COR-L47 (cell line): ENCODE measurements at places on chromosomes 13 and 19.

DNA sequence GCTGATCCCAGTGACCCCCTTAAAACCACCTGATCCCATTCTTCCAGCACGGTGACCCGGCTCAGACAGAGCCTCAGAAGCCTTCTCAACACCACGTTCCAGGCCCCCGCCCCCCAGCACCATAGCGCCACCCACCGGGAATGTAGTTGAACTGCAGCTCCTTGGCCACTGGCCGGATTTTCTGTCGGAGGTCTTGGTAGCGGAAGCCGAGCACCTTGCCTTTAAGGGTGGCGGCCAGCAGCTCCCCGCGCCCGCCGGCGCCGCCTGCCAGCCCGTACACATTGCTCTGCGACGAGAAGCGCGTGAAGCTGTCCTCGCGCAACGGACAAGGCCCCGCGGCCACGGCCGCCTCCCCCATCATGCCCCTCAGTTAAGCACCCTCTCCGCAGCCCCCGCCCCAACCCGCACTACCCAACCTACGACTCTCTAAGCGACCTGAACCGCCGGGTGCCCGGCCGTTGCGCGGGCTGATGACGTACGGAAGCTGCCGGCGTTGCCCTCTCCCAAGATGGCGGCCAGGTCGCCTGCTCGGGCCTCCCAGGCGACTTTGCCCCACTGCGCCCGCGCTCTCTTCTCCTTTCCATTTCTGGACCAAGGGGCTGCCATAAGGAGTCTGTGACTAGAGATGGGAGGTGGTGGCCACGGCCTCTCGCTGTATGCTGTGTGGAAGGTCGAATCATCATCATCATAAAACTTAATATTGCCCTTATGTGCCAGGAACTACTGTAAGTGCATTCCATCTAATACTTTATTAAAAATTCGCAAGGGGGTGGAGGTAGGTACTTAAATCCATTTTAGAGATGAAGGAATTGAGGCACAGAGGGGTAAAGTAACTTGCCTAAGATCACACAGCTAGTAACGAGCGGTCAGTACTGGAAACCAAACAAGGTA, at the start of gene KPTN:
KPTN (minus strand) TSS at position 420 of the 891 bp plus-strand sequence; CDS start at position 361, 59 bp downstream.
- peak; percentile 88 for DNase-seq

DNA sequence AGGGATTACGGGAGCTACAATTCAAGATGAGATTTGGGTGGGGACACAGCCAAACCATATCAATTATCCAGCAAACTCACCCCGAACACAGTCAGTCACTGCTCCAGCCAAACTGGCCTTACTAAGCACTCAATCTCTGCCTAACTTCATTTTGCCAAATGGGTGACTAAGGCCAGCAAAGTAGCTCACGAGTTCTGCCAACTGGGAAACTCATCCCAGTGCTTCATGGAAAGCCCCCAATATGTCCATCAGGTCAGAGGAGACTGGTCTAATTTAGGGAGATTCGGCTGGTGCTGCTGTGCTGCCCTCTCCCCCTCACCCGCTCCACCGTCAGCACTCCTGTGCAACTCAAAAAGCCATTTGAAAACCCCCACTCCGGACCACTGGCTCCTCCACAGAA, 324.0 kb downstream of the FOXO1 start:
- no peak for DNase-seq

- no peak for DNase-seq
Observed at GRCh38 chr19:2056837-2057192, 5.8 kb upstream of the MKNK2 start.

- no peak for DNase-seq
Observed at GRCh38 chr13:42547612-42548011, 26.3 kb upstream of the TNFSF11 start.

- no peak for DNase-seq
Observed at GRCh38 chr19:32091241-32091640, 254.2 kb upstream of the ZNF507 start.

DNA sequence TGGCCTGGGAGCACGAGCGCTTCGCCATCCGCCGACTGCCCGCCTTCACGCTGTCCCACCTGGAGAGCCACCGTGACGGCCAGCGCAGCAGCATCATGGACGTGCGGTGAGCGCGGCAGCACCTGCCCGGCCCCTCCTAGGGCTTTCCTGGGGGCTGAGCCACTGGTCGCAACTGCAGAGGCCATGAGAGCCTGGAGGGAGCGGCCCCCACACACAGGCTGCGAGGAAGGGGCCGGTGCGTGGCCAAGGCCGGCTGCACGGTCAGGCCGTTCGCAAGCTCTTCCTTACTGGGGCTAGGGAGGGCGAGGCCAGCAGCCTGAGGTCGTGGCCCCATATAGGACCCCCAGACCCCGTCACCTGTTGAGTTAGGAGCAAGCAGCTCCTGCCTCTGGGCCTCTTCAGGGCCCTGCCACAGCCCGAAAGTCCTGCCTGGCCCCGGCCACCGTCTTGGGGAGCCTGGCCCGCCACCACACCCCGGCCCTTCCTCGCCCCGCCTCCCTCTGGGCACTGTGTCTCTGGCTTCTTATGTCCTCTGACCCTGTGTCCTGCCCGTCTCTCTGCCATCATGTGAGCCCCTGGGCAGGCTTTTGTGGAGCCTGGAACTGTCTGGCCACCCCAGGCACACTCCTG, 19.0 kb downstream of the NCLN start:
- DNase-seq: no peak

DNA sequence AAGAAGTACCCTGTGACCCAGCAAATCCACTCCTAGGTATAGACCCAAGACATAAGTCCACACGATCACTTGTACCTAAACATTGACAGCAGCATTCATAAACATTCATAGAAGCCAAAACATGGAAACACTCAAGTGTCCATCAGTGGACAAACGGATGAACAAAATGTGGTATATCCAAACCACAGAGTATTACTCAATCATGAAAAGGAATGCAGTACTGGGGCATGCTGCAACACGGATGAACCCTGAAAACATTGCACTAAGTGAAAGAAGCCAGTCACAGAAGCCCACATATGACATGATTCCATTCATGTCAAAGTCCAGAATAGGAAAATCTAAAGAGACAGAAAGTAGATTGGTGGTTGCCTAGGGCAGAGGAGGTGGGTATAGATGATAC, 22.8 kb upstream of the CCNE1 start:
- no peak for DNase-seq

DNA sequence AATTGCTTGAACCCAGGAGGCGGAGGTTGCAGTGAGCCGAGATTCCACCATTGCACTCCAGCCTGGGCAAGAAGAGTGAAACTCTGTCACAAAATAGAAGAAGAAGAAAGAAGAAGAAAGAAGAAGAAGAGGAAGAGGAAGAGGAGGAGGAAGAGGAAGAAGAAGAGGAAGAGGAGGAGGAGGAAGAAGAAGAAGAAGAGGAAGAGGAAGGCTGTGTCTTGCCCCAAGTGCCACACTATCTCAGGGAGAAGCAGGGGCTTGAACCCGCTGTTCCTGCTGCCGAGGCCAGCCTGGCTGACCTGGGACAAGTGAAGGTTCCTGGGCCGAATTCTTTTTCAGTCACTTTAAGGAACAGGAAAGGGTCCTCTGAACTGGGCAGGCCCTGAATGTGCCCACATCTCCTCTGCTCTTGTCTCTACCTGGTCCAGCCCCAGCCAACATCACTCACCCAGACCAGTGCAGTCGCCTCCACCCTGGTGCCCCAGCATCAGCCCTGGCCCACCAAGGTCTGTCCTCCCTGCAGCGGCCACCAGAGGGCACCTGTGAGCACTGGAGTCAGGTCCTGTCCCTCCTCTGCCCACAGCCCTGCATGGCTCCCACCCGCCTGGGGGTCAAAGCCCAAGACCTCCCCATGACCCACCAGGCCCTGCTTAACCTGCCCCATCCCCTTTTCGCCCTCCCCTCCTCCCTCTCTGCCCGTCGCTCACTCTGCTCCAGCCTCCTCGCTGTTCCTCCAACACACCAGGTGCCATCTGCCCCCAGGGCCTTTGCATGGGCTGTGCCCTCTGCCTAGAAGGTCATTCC, 20.0 kb downstream of the TICAM1 start:
- peak; percentile 12 for DNase-seq

DNA sequence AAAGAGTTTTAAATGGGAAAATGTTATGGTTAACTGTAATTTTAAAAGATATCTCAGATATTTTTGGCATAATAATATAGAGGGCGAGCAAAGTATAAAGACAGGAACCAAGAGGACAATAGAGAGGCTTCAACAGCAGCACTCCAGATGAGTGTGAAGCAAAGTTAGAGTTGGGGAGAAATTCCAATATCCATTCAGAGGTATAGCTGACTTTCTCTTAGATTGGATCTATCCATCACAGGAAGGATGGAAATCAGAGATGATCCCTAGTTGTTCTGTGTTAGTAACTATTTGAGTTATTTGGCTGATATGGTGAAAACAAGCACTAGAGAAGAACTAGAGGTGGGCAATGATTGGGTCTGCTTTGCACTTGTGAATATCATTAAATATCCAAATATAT, 786.0 kb upstream of the KLHL1 start:
- no peak for DNase-seq

DNA sequence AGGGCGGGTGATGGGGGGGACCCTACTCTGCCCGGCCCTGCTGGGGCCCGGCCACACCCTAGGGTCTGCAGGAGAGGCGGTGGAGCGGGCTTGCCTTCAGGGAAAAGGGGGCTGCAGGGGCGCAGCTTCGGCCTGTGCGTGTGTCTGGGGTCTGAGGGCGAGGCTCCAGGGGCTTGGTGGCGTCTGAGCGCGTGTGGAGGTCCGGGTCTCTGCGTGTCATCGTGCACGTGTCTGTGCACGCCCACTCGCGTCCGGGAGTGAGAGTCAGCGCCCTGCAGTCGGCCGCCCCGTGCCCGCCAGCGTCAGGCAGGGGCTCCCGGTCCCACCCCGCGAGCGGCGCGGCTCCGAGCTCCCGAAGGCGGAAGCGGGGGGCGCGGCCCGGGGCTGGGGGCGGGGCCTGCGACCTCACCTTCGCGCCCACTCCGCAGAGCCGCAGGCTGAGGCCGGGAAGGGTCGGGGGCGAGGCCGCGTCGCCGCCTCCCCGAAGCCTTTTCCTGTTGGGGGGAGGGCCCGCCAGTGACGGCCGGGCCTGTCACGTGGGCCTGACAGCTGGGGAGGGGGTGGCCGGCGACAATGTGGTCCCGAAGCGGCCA, at the start of gene ARHGAP45:
ARHGAP45 (plus strand) TSS at position 420 of the 593 bp plus-strand sequence. CDS start 239 bp downstream, outside the sequence.
- no peak for DNase-seq

- DNase-seq: no peak
Observed at GRCh38 chr19:35911790-35912189, 3.7 kb upstream of the TYROBP start.

DNA sequence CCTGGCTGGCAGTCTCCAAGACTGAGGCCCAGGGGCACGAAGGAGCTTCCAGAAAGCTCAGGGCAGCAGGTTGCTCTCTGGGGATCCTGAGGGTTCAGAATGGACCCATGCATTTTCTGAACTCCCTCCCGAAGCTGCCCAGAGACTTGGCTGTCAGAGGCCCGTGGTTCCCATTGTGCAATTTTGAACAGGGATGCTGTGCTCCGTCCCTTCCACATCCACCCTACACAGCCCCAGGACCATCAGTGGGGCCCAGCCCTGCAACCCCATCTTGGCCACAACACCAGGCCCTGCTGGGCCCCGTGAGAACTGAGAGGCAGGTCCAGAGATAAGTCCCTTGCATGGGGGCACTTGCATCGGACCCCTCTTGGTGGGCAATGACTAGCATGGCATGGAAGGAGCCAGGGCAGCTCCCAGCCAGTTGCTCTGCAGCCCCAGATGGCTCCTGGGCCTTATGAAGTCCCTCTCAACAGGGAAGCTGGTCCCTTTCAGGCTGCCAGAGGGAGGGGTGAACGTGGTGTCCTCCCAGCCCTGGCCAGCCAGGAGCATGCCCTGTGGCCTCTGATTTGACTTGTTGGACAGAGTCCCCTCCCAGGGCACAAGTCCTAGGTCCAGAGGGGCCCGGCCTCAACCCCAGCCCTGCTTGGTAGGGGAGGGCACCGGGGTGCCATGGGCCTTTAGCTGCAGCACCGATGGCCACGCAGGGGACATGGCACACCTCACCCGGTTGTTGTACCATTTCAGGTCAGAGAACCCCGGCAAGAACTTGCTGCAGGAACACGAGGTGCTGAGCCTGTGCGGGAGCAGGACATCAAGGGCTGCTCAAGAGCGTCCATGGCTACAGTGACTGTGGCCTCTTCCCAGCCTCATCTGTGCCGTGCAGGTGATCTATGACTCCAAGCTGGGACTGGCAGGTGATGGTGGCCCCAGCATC, 17.3 kb upstream of the ZNF14 start:
- DNase-seq: no peak

- DNase-seq: no peak
Observed at GRCh38 chr19:57671124-57671895, 2.6 kb downstream of the ZSCAN4 start.

DNA sequence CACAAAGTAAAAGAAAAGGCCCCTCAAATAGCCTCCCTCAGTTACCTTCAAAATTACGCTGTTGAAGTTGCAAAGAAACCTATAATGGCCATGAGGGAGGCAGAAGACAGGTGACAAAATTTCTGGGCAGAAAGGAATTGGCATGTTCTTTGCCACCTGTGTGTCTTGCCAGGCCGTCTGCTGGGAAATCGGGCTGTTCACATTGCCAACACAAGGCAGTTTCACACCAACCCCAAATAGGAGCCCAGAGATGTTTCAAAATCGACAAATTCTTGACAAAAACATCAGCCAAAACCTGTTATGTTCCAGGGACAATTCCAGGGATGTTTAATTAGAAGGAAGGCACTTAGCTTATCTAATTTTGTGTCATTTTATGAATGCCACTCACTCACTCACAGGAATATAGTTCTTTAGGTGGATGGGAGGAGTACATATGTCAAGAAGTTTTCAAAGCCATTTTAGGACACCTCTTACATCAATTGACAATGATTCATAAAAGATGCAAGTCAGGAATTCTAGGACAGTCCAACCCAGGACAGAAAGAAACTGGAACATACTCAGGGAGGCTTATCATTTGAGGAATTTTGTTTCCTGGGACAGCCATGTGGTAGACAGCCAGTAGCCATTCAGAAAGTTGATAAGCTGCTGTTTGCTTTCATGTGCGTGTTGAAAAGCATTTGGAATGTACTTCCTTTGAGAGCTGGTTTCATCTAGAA, 164.5 kb downstream of the RGCC start:
- DNase-seq: no peak
